Fibroblast of lung (primary cell): ENCODE measurements at places on chromosomes 11 and 22. TPM values are rescaled to one million over a fixed set of nuclear protein-coding genes. Genes with fewer than 3 reads are reported as not detected.

Gene RIC8A
- 153 and 230 TPM in 2 replicates for total RNA-seq

- no peak for DNase-seq
Observed at GRCh38 chr11:128747728-128748148, 53.9 kb downstream of the FLI1 start.

DNA sequence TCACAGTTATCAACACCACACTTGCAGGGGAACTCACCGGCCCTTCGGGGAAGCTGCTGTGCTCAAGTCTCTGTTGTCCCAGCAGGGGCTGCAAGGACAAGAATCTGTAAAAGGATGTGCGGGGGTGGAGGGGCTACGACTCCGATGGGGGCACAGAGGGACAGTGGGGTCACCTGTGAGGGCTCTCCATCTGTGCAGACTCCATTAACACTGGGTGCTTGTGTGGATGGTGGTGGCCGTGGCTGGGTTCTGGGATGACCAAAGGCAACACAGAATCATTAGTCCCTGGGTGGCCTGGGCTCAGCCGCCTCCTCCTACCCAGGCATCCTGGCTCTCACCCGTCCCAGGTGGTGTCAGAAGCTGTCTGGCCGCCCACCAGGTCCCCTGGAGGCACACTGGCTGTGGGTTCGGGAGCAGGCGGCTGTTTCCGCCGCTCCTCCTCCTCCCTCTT, 10.2 kb upstream of the RBM4B start:
- DNase-seq: no peak

Gene MRGPRX3
- total RNA-seq: not detected in 2 replicates

Gene MFNG
- under 0.01 TPM in 1 of 2 replicates, not detected in the other for total RNA-seq

- DNase-seq: no peak
Observed at GRCh38 chr11:27616711-27617110, 83.5 kb downstream of the BDNF start.

GRCh38 chr11:10017911-10018310, 276.1 kb downstream of the SBF2 start:
- no peak for DNase-seq

DNA sequence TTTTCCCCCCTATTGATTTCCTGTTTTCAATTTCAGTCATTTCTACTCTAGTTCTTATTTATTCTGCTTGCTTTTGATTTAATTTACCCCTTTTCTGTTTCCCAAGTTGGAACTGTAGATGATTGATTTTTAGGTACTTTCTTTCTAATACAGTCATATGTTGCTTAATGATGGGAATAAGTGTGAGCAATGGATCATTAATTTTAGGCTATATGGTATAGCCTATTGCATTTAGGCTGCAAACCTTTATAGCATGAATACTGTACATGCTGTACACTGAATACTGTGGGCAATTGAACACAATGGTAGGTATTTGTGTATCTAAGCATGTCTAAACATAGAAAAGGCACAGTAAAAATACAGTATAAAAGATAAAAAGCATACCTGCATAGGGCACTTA, 44.9 kb downstream of the DDX10 start:
- no peak for DNase-seq

DNA sequence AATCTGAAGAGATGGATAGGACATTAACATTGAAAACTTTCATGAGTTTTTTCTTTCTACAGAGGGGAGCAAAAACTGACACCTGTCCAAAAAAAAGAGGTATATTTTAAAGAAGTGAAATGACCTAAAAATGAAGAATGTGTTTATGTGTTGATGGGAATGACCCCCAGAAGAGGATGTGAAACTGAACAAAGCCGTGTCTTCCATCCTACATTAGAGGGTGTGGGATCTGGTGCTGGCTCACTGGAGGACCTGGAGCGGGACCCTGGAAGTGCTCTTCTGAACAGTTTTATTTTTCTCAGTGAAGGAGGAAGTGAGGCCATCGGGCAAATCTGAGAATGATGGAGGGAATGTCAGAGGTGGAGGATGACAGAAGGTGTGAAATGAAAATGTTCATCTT, 470.1 kb downstream of the NTM start:
- no peak for DNase-seq

Gene CHRM4
- under 0.01 TPM in 1 of 2 replicates, not detected in the other for total RNA-seq

DNA sequence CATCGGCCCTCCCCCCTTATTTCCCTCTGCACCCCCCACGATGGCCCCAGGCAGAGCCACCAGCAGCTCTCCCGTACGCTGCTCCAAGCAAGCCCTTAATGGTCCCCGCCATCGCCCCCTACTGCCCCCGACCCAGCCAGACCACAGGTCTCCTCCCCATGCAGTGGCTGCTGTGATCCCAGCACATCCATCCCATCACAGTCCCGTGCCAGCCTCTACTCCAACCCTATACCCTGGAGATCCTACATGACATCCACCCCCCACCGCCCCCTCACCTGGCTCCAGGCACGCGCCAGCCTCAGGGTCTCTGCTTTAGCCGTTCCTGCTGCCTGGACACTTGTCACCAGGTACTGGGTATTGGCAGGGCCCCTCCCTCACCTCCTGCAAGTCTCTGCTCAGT, 85.8 kb upstream of the RTL6 start:
- DNase-seq: no peak

GRCh38 chr22:30250661-30251267, 4.2 kb upstream of the LIF start:
- DNase-seq: no peak

DNA sequence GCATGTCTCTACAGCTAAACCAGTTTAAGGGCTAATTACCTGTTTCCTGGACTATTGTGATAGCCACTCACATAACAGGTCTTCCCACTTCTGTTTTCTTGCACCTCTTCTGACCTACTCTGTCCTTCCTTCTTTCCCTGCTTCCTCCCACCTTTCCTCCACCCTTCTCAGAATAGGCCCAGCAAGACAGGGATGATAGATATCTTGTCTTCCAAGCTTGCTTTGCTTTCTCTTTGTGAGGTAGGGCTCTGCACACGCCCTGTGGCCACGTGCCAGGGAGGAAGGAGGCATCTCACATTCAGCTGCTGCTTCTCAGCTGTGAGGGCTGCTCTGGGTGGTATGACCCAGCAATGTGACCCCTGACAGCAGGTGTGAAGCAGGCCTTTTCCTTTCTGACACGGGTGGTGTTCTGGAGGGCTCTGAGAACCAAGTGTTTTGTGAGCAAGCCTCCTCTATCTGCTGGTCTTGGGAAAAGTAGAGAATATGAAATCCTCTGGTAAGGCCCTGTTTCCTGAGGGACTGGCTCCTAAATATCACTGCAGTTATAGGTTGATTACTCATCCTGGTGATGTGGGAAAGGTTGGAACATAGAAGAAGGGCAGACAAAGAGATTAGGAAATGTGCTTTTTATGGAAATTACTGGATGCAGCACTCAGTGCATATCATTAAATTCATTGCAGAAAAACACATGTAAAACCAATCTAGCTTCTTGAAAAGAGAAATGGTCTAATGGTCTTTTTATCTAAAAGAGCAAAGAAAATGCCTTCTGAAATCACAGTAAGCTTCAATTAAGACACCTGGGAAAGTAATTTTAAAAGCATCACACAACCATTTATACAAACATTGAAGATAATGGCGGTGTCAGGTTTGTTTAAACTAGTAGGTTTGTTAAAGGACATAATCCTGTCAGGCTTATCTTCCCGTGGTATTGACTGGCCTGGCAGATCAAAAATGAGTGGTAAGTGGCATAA, 8.5 kb downstream of the AMOTL1 start:
- DNase-seq: peak; percentile 82

Gene MS4A15
- not detected in 2 replicates for total RNA-seq

Gene ISX
- not detected in 2 replicates for total RNA-seq
